ENCODE measurements at places on chromosomes 16 and 17. TPM values are rescaled to one million over a fixed set of nuclear protein-coding genes. Genes with fewer than 3 reads are reported as not detected.

KCNG4 gene
- not detected for total RNA-seq

TNP2 gene
- not detected for total RNA-seq

GRCh38 chr17:12403881-12404398 is 261.8 kb upstream of the MYOCD start:
- no peak for DNase-seq

GRCh38 chr16:81123092-81123852 is 27.1 kb upstream of the GCSH start:
- no peak for DNase-seq

DNA sequence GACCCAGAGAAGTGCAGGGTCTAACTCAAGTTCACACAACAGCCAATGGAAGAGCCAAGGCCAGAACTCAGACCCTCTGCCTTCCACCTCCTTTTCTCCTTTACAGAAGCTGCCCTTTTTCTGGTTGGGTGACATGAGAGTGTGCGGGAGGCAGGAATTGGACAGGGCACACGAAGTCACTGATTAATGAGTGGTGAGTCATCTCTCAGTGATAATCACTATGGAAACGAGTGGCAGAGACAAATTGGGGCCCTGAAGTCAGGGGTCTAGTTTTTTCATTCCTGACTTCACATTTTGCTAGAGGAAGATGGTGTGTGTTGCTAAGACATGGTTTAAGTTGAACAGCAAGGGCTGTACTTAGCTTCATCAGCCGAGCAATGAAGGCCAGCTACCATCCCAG is 312.7 kb upstream of the CCL2 start:
- no peak for DNase-seq

DNA sequence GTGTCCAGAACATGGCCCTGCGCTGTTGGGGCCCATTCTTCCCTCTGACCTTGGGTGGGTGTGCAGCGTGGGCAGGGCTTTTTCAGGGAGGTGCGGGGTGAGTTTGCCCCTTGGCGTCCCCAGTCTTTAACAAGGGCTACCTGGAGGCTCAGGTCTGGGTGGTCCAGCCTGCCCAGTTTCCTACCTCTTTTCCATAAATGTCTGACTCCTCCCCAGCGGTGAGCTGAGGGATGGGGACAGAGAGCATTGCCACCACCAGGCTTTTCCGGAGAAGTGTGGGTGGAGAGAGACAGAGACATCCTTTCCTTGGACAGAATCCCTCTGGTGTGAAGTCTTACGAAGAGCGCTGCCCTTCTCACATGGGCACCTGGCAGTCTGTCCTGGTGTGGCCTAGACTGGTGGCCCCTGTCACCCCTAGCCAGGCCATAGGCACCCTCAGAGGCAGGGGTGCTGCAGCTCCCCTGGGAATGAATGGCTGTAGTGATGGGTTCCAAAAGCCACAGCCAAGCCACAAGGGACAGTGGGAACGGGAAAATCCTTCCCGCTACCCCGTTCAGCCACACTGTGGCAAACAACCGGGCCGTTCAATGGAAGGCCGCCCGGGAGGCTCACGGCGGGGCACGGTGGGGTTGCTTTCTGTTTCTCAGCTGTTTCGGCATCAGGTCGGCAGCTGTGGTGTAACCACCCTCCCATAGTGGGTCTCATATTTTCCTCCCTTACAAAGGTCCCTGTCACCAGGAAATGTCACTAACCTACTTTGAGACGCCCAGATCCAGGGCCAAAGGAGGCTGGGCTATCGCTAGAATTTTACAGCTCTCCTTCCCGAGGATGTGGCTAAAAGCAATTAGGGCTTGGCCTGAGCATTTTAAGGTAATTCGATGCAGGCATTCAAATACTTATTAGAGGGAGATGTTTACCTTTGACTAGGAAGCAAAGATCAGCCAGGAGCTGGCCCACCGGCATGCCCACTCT is 61.9 kb upstream of the GSE1 start:
- DNase-seq: no peak

ZNF750 gene
- total RNA-seq: not detected

DNA sequence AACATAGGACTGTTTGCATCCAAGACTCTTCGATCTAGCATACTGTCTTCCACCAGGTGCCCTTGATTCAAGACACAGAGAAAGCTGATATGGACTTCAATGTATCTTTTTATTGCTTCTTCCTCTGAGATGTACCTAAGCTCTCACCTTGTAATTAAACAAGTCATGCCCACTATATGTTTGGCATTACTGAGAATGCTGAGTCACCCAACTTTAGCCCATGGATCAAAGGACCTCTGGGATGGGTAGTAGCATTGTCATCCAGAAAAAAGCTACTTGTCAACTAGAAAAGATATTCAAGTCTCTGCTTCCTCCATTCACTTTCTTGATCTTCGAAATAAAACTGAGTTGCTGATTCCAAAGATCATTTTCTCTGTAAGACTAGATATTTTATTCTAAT is 37.8 kb downstream of the CDH8 start:
- DNase-seq: no peak

CCDC102A gene
- total RNA-seq: 54.9 TPM

- DNase-seq: no peak
These were observed at the start of gene KRT17 for GRCh38 chr17:41624208-41625101. Gene KRT17, minus strand, starts transcription at chr17:41624575. Its CDS starts 66 bp downstream, at chr17:41624509.

ZFPM1 gene
- total RNA-seq: 1.0 TPM

DNA sequence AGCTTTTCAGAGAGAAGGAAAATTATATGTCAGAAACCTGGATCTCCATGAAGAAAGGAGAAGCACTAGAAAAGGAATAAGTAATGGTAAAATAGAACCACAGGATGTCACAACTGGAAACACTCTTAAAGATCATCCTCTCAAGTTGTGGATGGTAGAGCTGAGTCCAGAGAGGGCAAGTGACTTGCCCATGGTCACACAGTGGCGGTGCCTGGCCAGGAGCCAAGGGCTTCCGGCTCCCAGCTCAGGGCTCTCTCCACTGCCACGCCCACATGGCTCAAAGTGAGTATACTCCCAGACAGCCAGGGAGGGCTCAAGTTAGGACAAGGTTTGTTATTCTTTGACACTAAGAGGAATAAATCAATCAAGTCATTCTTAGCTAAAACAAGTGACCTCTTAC is 159.8 kb downstream of the COPRS start:
- no peak for DNase-seq

DNA sequence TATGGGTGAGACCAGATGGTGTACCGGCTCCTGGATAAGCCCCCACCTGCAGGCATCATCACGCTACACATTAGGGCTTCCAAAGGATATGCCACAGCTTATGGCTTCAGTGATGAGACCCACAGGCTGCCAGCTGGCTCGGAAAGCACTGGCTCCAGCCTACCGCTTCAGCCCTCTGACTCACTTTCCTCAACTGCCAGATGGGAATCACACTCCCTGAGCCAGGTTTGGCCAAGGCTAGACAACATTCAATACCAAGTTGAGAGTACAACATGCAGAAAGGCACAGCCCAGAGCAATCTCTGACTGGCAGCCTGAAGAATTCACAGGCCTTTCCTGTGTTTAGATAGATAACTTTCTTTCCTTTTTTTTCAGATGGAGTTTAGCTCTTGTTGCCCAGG is 10.3 kb downstream of the CENPV start:
- DNase-seq: no peak

PYDC1 gene
- not detected for total RNA-seq

PDILT gene
- not detected for total RNA-seq

KRTAP17-1 gene
- total RNA-seq: not detected

KRTAP3-1 gene
- not detected for total RNA-seq

- DNase-seq: no peak
These were observed 5.8 kb upstream of the SOCS3 start for GRCh38 chr17:78365561-78366108.

- no peak for DNase-seq
These were observed 123.7 kb upstream of the HS3ST3A1 start for GRCh38 chr17:13725288-13725990.

DNA sequence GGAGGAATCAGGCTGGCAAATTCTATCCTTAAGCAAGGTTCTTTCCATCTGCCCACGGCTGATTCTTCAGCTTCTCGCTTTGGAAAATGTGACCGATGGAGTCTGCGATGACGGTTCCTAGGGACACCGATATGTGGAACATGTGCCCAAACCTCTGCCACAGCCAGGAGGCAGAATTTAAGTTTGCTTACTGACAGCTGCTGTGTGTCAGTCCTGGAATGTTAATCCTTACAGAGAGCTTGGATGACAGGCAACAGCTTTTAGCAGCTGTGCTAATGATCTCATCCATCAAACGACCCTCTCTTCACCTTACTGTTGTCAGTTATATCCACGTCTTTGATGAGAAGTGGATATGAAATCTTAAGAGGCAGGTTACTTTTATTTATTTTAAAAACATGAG is 11.4 kb upstream of the MYH13 start:
- DNase-seq: peak; percentile 50

- no peak for DNase-seq
These were observed 1017.1 kb upstream of the EEF2KMT start for GRCh38 chr16:6114691-6115090.

PRCD gene
- 3.9 TPM for total RNA-seq
